ENCODE measurements at places on chromosomes 5 and 9.

DNA sequence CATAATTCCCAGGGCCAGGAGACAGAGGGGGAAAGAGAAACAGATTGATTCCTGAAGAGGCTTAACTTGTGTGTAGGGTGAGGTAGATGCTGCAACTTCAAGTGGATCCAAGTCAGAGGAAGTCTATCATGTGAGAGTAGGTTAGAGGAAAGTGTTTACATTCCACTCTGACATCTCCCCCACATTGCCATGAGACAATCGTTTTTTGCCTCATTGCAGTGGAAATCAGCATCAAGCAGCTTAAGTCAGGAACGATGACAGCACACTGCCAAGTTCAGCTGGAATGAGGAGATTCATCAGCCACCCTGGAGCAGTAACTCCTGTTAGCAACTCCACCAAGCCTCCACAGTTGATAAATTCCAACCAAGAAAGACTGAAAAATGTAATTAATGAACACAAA lies 689.7 kb upstream of the MEF2C start:
- DNase-seq: no peak

- DNase-seq: no peak
Observed at GRCh38 chr5:138979684-138980280, 104.6 kb upstream of the LRRTM2 start.

GRCh38 chr9:133572821-133573361 lies 36.3 kb downstream of the FAM163B start:
- no peak for DNase-seq

- DNase-seq: no peak
Observed at GRCh38 chr9:135375001-135375400, 104.6 kb upstream of the PPP1R26 start.

GRCh38 chr5:32843531-32843895 lies 132.4 kb downstream of the NPR3 start:
- DNase-seq: no peak

DNA sequence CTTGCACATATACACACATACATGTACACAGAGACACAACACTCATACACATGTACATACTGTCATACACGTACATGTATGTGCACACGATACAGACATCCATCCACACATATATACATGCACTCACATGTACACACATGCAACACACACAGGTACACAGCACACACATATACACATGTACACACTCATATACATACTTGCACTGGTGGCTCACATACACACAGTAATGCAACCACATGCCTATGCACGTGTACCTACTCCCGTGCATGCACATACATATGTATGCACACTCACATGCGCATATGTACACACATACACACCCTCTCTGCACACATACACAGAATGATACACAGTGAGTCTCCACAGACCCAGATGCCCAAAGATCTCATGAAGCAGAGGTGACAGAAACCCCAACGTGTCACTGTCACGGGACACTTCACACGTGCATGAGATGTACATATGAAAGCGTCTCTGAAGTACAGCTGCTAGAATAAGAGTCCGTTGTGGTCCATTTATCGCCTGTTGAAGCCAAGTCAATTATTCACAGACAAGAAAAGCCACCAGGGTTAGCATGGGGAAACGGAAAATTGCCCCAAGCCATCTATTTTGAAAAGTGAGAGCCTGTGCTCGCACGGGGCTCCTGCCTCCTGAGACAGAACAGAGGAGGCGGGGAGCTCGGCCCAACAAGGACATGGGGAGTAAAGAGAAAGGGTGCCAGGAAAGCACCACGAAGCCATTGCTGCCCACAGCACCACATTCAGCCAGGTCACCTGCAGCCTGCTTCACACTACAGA lies 24.9 kb downstream of the LPCAT1 start:
- DNase-seq: no peak

GRCh38 chr9:133713960-133714495 lies 24.1 kb downstream of the SARDH start:
- no peak for DNase-seq

GRCh38 chr5:54388409-54388808 lies 67.1 kb upstream of the HSPB3 start:
- no peak for DNase-seq

- peak; percentile 46 for DNase-seq
Observed at GRCh38 chr5:139746691-139747582, 48.7 kb upstream of the PSD2 start.

GRCh38 chr9:132538071-132538470 lies 44.3 kb upstream of the BARHL1 start:
- DNase-seq: no peak

- DNase-seq: no peak
Observed at GRCh38 chr9:126363847-126364671, 37.4 kb downstream of the MVB12B start.

GRCh38 chr5:60929024-60929423 lies 15.8 kb downstream of the ERCC8 start:
- DNase-seq: no peak

DNA sequence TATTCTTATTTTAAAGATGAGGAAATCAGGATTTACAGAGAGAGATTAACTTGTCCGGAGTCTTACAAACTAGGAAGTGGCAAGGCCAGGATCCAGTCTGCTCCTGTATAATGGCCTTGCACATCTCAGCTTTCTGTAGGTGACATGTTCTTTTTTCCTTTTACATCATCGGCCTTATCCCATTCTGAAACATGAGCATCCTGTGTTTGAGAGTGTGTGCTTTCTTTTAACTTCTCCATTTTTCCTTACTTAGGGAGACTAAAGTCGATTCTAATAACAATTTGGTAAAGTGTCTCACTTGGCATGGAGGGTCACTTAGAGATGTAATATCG lies 214.6 kb downstream of the CD180 start:
- no peak for DNase-seq

DNA sequence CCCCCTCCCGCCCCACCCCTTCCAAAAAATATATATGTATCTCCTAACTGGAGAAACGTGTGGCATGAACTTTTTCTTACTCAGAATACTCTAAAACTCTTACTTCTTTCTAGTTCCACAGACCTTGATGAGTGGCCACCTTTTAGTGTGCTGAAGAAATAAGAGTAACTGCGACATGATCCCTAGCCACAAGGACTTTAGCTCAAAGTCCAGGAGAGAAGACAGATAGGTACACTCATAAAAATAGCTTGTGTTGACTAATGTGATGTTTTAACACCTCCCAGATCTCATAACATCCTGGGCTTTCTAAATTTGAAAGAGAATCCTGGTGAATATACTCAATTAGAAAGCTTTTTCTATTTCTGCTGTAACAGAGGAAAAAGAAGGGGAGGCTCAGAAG lies 1005.0 kb upstream of the DMAC1 start:
- DNase-seq: no peak

GRCh38 chr5:136927571-136927970 lies 562.2 kb upstream of the TRPC7 start:
- no peak for DNase-seq

Measured in T-helper 17 cell (primary cell).